Activated effector memory CD4-positive, alpha-beta T cell treated with anti-CD3 and anti-CD28 coated beads, Interleukin-2, amount 50 U/mL, for 16 hours (primary cell): ENCODE measurements at places on chromosomes 16 and 17.

- DNase-seq, result no peak
These were observed 706.1 kb downstream of the WWOX start for GRCh38 chr16:78805556-78805955.

GRCh38 chr17:58245428-58246103 lies 7.2 kb downstream of the LPO start:
- DNase-seq, result no peak

DNA sequence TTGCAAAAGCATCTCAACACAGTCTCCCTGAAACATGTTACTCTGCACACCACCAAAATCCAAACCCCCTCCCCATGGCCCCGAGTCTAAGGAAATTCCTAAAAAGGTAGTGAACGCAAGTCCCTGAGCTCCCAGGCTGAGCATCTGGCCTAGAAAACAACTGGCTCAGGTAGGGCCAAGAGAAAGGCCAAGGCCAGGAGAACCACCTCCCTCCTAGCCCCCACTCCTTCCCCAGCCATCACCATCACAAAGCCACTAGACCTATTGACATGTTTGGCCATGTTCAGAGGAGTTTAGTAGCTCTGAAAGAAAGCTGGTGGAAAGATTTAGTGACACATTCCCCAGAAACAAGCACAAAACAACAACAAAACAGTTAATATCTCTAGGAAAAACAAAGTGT lies 220.0 kb upstream of the PSMD7 start:
- DNase-seq, result no peak

DNA sequence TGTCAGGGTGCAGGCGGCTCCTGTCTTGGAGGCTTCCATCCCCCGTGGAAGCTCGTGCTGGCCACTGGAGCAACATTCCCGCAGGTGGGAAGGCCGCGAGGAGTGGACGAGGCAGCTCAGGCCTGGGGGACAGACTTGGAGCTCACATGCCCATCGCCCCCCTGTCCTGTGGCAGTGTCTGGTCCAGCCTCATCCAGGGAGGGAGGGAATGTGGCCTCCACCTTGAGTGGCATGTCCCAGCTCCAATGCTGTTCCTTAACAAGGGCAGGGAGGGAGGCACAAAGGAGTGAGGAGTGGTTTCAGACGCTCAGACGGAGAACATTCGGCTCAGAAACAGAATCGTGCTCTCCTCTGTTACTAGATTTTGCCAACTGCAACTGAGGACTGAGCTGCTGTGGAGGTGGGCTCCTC lies 159.4 kb upstream of the CHMP6 start:
- DNase-seq, result no peak

DNA sequence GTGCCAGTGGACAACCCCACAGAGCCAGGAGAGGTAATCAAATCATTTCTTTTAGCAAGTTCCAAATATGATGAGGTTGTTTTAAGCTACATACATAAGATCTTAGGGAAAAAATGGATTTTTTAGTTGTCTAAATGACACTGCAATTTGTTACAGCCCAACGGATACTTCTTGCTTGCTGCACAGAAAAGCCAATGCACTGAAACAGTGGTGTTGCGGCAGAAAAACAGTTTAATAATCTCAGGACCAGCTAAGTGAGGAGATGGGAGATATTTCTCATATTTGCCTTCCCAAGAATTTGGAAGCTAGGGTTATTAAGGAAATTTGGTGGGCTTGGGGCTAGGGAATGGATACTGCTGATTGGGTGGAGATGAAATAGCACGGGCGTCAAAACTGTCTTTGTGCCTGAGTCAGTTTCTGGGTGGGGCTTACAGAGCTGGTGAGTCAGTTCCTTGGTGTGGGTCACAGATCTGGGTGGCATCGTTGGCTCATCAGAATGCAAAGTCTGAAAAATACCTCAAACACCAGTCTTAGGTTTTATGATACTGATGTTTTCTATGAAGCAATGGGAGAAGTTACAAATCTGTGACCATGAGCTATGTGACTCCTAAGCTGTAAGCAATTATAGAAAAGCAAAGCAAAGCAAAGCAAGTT lies 255.4 kb downstream of the IRX3 start:
- DNase-seq, result no peak
